Hepatic stellate cell (primary cell): ENCODE measurements at places on chromosomes 6 and 20.

DNA sequence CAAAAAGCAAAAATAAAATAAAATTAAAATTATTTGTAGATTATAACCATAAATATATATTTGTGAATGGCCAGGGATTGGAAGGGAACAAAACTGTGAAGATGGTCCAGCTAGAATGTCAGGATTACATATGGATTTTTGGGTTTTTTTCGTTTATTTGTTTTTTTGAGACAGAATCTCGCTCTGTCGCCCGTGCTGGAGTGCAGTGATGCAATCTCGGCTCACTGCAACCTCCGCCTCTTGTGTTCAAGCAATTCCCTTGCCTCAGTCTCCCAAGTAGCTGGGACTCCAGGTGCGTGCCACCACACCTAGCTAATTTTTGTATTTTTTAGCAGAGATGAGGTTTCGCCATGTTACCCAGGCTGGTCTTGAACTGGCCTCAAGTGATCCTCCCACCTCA is 7.8 kb upstream of the C6orf132 start:
- no peak for DNase-seq

- DNase-seq: no peak
These were observed 319.5 kb upstream of the HSF2 start for GRCh38 chr6:122079916-122080315.

- DNase-seq: no peak
These were observed 54.0 kb upstream of the SNX9 start for GRCh38 chr6:157768863-157769551.

DNA sequence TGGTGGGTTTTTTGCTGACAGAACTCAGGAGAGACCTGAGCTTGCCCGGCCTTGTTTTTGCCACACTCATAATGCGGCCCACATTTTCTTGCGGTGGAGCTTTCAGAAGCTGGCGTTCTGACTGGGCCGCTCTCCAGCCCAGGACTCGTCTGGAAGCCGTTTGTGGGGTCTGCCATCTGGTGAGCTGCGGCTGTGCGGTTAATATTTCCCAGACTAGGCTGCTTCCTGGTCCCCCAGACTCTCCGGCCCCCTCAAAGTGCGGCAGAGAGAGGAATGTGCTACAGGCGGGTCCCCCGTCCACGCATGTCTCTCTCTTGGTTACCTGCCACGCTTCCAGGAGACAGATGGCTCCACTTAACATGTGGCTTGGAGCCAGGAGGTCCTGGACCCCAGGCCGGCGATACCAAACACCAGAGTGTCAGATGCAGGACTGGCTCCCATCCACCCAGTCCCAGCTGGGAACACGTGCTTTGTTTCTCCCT is 128.9 kb upstream of the PMEPA1 start:
- no peak for DNase-seq

- DNase-seq: no peak
These were observed 129.0 kb upstream of the TNFAIP3 start for GRCh38 chr6:137737836-137738596.

GRCh38 chr6:33019372-33019771 is 10.0 kb upstream of the HLA-DOA start:
- DNase-seq: no peak
